HFFc6 (cell line): ENCODE measurements at places on chromosomes 5 and 9. TPM values are rescaled to one million over a fixed set of nuclear protein-coding genes. Genes with fewer than 3 reads are reported as not detected.
A peak's percentile ranks its signal among the peaks of the same experiment; 100 is the strongest.

DNA sequence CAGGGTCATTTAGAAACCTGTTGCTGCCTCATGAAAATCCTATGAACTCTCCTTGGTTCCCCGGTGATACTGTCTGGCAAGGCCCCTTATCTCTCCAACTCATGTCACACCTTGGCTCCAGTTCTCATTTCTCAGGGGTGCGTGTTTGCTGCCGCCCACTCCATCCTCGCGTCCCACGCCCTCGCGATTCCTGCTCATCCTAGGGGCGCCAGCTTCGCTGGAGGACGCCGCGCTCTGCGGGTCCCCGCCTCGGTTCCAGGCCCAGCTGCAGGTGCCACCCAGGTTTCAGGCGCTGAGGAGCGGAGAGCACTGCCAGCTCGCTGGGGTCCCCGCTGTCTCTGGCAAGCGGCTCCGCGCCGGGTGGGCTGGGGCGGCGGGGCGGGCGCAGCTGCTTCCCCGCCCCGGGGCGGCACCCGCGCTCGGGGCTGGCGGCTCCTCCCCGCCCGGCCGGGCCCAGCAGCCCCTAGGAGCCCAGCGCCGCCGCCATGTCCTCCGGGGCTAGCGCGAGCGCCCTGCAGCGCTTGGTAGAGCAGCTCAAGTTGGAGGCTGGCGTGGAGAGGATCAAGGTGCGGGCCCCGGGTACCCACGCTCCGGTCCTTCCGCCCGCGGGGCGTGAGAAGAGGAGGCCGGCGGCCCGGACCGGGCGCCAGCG, at the start of gene GNG10:
TSS of gene GNG10 (plus strand) at position 456 of the 652 bp plus-strand sequence. CDS start at position 486, 30 bp downstream.
- H3K36me3 ChIP-seq: peaks cover 7% of the 10 kb centered on the region
- peak within 1 kb of the TSS; percentile 87 for H3K27ac ChIP-seq
- H3K4me1 ChIP-seq: peaks cover 44% of the 10 kb centered on the region
- H3K4me3 ChIP-seq: peak within 1 kb of the TSS; percentile 96

- no peaks in the 10 kb centered on the region for H3K27me3 ChIP-seq
- no peaks in the 10 kb centered on the region for H3K36me3 ChIP-seq
- no peak overlapping the region for H3K4me3 ChIP-seq
- peaks cover 16% of the 10 kb centered on the region; the same call in 1 of the 2 replicates for H3K4me1 ChIP-seq
- no peak for DNase-seq
These were observed 3.2 kb downstream of the MROH2B start for GRCh38 chr5:41067714-41068568.

Gene GMCL2
- total RNA-seq: not detected in 2 replicates

DNA sequence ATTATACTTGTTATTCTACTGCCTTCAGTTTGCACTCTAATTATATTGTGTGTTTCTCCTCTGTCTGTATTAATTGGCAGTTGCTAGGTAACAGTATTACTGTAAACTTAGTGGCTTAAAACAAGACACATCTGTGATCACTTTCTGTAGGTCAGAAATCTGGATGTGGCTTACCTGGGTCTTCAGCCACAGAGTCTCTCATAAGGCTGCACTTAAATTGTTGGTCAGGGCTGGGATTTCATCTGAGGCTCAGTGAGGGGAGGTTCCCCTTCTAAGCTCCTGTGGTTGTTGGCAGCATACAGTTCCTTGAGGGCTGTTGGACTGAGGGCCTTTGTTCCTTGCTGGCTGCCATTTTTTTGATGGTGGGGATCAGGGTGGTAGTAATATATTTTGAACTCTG, 68.8 kb downstream of the SLC44A1 start:
- H3K4me1 ChIP-seq: no peaks in the 10 kb centered on the region
- no peaks in the 10 kb centered on the region; the same call in 1 of the 2 replicates for H3K27me3 ChIP-seq
- no peak overlapping the region for H3K4me3 ChIP-seq
- no peak for DNase-seq
- no peak overlapping the region for H3K27ac ChIP-seq

Gene PLPPR1
- total RNA-seq: not detected in 3 replicates

- peaks cover 25% of the 10 kb centered on the region for H3K4me1 ChIP-seq
- no peak overlapping the region for H3K27ac ChIP-seq
- DNase-seq: no peak
These were observed 227.8 kb upstream of the TBCA start for GRCh38 chr5:78003919-78004318.

Gene CCL21
- total RNA-seq: not detected in 3 replicates

- H3K4me1 ChIP-seq: peaks cover 48% of the 10 kb centered on the region
- no peak overlapping the region for H3K4me3 ChIP-seq
- H3K27ac ChIP-seq: 0 out of 2 replicates have a peak overlapping the region, but pooled peaks have one; percentile 10
- DNase-seq: no peak
- H3K27me3 ChIP-seq: no peaks in the 10 kb centered on the region; the same call in 1 of the 2 replicates
- peaks cover 26% of the 10 kb centered on the region for H3K36me3 ChIP-seq
These were observed 14.3 kb downstream of the FBXO38 start for GRCh38 chr5:148397968-148398595.

Gene C1QTNF3
- total RNA-seq: 0.42 to 0.51 TPM (median 0.49 TPM) in 3 replicates

Gene RALGPS1
- 0.75 to 1.8 TPM (median 1.2 TPM) in 3 replicates for total RNA-seq

Gene HTR1A
- total RNA-seq: not detected in 3 replicates

Gene FAM151B
- 2.0 to 2.7 TPM (median 2.4 TPM) in 3 replicates for total RNA-seq

Gene MELK
- total RNA-seq: 18.2 to 38.1 TPM (median 32.1 TPM) in 3 replicates

- no peaks in the 10 kb centered on the region; the same call in 1 of the 2 replicates for H3K36me3 ChIP-seq
- H3K27ac ChIP-seq: 0 out of 2 replicates have a peak overlapping the region, but pooled peaks have one; percentile 15
- DNase-seq: no peak
- no peaks in the 10 kb centered on the region; the same call in 1 of the 2 replicates for H3K27me3 ChIP-seq
These were observed 76.6 kb downstream of the MAPKAP1 start for GRCh38 chr9:125630436-125630835.

DNA sequence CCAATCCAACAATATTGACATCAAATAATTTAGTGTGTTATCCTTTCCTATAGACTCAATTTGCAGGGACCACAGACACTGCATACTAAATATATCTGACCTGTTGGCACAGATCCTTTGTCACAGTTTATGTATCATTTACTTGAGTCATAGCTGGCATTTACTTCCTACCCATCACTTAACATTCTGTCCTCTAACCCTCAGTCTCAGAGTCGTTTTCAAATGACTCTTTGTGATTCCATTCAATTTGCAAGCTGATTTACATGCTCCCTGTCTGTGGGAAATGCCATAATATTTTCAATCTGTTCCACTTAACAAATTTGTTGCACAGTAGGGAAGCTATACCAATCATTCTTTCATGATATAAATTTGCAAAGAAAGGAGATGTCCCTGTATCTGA, 265.7 kb upstream of the EDIL3 start:
- H3K27me3 ChIP-seq: peaks cover under 1% of the 10 kb centered on the region; the same call in 1 of the 2 replicates
- H3K36me3 ChIP-seq: no peaks in the 10 kb centered on the region
- H3K4me3 ChIP-seq: no peak overlapping the region
- no peak for DNase-seq

Gene PDCD1LG2
- 42.0 to 51.7 TPM (median 42.2 TPM) in 3 replicates for total RNA-seq

GRCh38 chr9:100431886-100432285, 4.9 kb downstream of the MSANTD3 start:
- no peak for DNase-seq
- H3K4me3 ChIP-seq: peak overlapping the region; percentile 16; the same call in 1 of the 2 replicates
- H3K36me3 ChIP-seq: peaks cover 38% of the 10 kb centered on the region
- H3K27ac ChIP-seq: peak overlapping the region; percentile 58

Gene CD72
- total RNA-seq: 0.44 to 1.4 TPM (median 0.48 TPM) in 3 replicates

- DNase-seq: no peak
- H3K27ac ChIP-seq: peak overlapping the region; percentile 94
- peak overlapping the region; percentile 100 for H3K4me3 ChIP-seq
- peaks cover 67% of the 10 kb centered on the region for H3K4me1 ChIP-seq
- H3K27me3 ChIP-seq: no peaks in the 10 kb centered on the region
These were observed 915 bp downstream of the HSDL2 start for GRCh38 chr9:112380825-112381221.

- DNase-seq: no peak
- H3K36me3 ChIP-seq: peaks cover 8% of the 10 kb centered on the region
- no peaks in the 10 kb centered on the region for H3K27me3 ChIP-seq
- no peaks in the 10 kb centered on the region for H3K4me1 ChIP-seq
- H3K4me3 ChIP-seq: no peak overlapping the region
These were observed 609.9 kb upstream of the ACO1 start for GRCh38 chr9:31774571-31774970.

Gene CYLC2
- not detected in 3 replicates for total RNA-seq

GRCh38 chr9:37565661-37566618, 10.2 kb downstream of the FBXO10 start:
- no peak for DNase-seq
- H3K27me3 ChIP-seq: no peaks in the 10 kb centered on the region
- peaks cover 20% of the 10 kb centered on the region; the same call in 1 of the 2 replicates for H3K36me3 ChIP-seq
- H3K27ac ChIP-seq: no peak overlapping the region

GRCh38 chr9:86925686-86926085, 21.6 kb downstream of the GAS1 start:
- no peaks in the 10 kb centered on the region for H3K36me3 ChIP-seq
- H3K27me3 ChIP-seq: no peaks in the 10 kb centered on the region; the same call in 1 of the 2 replicates
- peak overlapping the region; percentile 36; the same call in 1 of the 2 replicates for H3K27ac ChIP-seq
- H3K4me1 ChIP-seq: peaks cover 18% of the 10 kb centered on the region; the same call in 1 of the 2 replicates
- H3K4me3 ChIP-seq: no peak overlapping the region

GRCh38 chr9:88971131-88971960, 19.9 kb upstream of the S1PR3 start:
- no peaks in the 10 kb centered on the region for H3K36me3 ChIP-seq
- H3K27me3 ChIP-seq: peaks cover 18% of the 10 kb centered on the region
- no peak overlapping the region for H3K27ac ChIP-seq
- no peak for DNase-seq
- H3K4me3 ChIP-seq: no peak overlapping the region
- H3K4me1 ChIP-seq: no peaks in the 10 kb centered on the region

- H3K36me3 ChIP-seq: no peaks in the 10 kb centered on the region
- no peaks in the 10 kb centered on the region for H3K4me1 ChIP-seq
- no peak overlapping the region for H3K4me3 ChIP-seq
- H3K27me3 ChIP-seq: peaks cover 8% of the 10 kb centered on the region
- no peak for DNase-seq
These were observed 28.7 kb downstream of the LCP2 start for GRCh38 chr5:170268884-170269283.

Gene RELL2
- total RNA-seq: 2.9 to 4.7 TPM (median 4.1 TPM) in 3 replicates

Gene WNT8A
- not detected in 3 replicates for total RNA-seq

Gene PKD2L2
- total RNA-seq: not detected in 3 replicates

DNA sequence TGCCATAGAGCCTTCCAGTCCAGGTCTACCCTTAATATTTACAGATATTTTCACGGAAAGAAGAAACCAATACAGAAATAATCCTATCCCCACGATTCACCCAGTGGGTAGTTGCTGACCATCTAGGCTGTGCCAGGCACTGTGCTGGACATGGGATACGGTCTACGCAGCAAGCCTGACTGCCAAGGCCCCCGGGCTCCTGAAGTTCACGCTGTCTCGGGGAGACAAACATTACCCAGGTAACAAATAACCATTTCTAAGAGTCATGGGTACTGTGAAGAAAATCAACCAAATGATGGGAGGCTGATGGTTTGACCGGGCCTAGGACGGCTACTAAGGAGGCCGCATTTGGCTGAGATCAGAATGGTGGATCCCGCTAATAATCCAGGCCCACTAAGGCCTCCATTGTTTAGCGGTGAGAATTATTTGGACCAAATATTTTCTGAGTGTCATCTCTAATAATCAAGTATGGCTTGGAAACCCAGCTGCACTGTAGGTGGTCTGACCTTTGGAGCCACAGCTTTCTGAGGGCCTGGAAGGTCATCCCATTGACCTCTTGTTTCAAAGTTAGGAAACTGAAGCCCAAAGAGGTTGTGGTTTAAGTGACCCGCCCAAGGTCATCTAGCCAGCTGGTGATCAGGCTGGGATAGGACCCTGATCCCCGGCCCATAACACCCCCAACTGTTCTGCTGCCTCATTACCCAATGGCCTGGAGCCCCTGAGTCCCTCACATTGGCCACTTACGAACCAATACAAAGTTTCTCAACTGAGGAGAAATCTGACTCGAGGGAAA, 82.4 kb downstream of the AK8 start:
- H3K4me1 ChIP-seq: peaks cover 26% of the 10 kb centered on the region
- H3K4me3 ChIP-seq: no peak overlapping the region
- peaks cover 37% of the 10 kb centered on the region for H3K27me3 ChIP-seq
- no peak for DNase-seq
- no peaks in the 10 kb centered on the region for H3K36me3 ChIP-seq
- H3K27ac ChIP-seq: no peak overlapping the region

Gene LRRC19
- total RNA-seq: not detected in 2 replicates

DNA sequence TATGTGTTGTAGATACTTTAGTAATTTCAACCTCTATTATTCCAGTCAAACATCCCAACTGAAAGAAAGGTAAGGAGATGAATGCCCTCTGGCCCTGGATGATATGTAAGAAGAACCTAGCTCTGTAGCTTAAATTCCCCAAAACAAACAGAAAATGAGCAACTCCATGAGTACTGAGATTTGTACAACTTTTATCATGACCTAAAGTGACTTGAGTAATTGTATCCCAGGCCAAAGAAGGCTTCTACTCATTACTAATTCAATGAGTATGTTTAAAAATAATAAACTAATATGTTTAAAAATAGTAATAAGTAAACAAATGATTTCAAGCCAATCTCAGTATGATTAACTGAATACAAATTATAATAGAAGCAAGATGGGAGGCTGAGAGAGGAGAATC, 414.0 kb upstream of the ACTBL2 start:
- H3K36me3 ChIP-seq: no peaks in the 10 kb centered on the region
- H3K27me3 ChIP-seq: no peaks in the 10 kb centered on the region; the same call in 1 of the 2 replicates
- DNase-seq: no peak
- H3K27ac ChIP-seq: no peak overlapping the region
- peaks cover 15% of the 10 kb centered on the region for H3K4me1 ChIP-seq
- H3K4me3 ChIP-seq: no peak overlapping the region

DNA sequence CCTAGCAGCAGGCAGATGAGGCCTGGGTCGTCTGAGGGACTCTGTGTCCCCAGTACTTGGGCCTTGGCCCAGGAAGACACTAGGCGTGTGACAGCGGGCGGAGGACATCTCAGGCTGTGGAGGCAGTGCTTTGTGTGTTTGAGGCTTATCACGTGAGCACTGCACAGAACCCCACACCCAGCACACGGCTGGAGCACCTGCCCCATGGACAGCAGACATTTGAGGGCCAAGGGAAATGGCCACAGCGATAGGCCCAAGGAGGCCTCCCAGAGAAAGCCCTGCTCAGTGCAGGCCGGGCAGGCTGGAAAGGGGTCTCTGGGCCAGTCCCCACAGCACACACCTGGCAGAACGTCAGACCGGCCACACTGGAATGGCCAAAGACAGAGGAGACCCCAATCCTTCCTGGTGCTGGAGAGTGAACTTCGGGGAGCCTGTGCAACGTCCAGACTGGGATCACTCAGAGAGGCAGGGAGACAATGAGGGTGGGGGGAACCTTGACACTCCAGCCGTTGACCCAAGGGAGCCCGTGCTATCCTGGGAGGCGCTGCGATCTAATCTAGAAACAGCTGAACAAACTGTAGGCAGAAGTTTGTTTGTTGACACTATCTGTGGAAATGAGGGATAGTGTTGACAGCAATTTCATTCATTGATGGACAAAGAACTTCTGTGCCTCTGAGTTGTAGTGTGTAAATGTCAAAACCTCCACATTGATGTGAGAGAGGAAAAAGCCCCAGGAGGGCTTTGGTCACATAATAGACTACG, 19.6 kb upstream of the FLT4 start:
- H3K27ac ChIP-seq: no peak overlapping the region
- no peak overlapping the region for H3K4me3 ChIP-seq
- DNase-seq: no peak
- no peaks in the 10 kb centered on the region for H3K4me1 ChIP-seq
- H3K36me3 ChIP-seq: no peaks in the 10 kb centered on the region
- peaks cover 10% of the 10 kb centered on the region for H3K27me3 ChIP-seq

Gene PCDHA2
- 0.11 TPM in 1 of 3 replicates, not detected in the others for total RNA-seq

- peaks cover 13% of the 10 kb centered on the region for H3K4me1 ChIP-seq
- DNase-seq: no peak
- H3K27me3 ChIP-seq: peaks cover 6% of the 10 kb centered on the region
- H3K36me3 ChIP-seq: peaks cover 18% of the 10 kb centered on the region; the same call in 1 of the 2 replicates
- no peak overlapping the region for H3K27ac ChIP-seq
- no peak overlapping the region for H3K4me3 ChIP-seq
These were observed 4.8 kb upstream of the SNAPC4 start for GRCh38 chr9:136404801-136405136.

GRCh38 chr5:69033690-69034089, 60.1 kb upstream of the SLC30A5 start:
- H3K4me1 ChIP-seq: peaks cover 11% of the 10 kb centered on the region; the same call in 1 of the 2 replicates
- H3K4me3 ChIP-seq: no peak overlapping the region
- no peak overlapping the region for H3K27ac ChIP-seq
- no peak for DNase-seq
- peaks cover 21% of the 10 kb centered on the region for H3K27me3 ChIP-seq
- H3K36me3 ChIP-seq: no peaks in the 10 kb centered on the region
